Amygdala (tissue), 56 donors: ENCODE measurements at places on chromosomes 5 and 9.

GRCh38 chr9:136572828-136573625, 27.2 kb upstream of the NOTCH1 start:
- no peak for DNase-seq

DNA sequence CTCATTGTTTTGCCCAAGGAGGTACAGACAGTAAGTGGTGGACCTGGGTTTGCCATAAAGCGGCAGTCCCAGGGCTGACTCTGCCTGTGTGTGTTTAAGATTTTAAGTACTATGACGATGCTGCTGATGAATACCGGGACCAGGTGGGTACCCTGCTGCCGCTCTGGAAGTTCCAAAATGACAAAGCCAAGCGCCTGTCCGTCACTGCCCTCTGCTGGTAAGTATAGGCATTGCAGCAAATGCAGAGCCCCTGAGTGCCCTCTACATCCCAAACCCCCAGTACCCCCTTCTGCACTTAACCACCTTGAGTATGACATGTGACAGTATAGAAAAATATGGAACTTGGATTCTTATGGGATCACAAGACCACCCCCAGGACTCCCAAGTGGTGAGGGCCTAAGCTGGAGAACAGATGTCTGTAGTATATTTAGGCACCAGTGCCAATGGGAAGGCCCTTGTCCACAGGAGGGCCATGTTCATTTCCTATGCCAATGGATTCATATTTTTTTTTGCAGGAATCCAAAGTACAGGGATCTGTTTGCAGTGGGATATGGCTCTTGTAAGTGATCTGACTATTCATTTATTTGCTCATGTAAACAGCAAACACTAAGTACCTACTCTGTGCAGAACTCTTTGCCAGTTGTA, 22.0 kb downstream of the ENHO start:
- DNase-seq: peak; percentile 45

DNA sequence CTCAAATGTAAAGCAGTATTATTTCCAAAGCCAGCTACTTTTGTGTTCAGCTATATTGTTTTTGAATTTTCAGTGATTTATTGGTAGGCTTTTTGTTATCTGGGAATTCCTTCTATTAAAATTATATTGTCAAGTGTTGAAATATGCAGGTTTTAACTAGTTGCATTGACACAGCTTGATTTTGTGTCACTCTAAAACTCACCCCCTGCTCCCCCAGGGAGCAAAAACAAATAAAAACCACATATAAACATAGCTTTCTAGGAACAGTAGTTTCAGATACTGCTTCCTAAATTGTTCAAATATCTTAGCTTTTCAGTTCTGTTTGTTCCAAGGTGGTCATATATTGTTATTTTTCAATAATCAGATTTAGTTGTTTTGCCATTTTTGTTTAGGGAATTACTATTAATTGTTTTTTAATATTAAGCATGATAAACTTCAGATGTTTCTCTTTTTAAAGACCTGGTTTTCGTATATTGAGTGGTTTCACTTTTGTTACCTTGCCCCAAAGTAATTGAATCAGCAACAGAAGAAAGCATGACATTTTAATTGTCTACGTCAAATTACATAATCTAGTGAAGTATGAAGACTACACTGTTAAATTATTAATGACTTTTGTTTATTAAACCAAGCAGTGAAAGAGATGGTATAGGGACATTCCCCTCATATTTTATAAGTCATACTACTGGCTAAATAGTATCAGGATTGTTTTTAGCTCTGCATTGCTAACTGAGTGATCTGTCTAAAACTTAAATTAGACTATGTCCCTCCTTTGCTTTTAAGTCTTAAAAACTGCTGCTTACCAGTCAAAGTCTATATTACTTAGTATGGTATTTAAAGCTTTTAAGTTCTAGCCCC, 43.4 kb downstream of the ERBIN start:
- no peak for DNase-seq

- no peak for DNase-seq
Measured at GRCh38 chr9:22169243-22169642, 160.1 kb upstream of the CDKN2B start.

DNA sequence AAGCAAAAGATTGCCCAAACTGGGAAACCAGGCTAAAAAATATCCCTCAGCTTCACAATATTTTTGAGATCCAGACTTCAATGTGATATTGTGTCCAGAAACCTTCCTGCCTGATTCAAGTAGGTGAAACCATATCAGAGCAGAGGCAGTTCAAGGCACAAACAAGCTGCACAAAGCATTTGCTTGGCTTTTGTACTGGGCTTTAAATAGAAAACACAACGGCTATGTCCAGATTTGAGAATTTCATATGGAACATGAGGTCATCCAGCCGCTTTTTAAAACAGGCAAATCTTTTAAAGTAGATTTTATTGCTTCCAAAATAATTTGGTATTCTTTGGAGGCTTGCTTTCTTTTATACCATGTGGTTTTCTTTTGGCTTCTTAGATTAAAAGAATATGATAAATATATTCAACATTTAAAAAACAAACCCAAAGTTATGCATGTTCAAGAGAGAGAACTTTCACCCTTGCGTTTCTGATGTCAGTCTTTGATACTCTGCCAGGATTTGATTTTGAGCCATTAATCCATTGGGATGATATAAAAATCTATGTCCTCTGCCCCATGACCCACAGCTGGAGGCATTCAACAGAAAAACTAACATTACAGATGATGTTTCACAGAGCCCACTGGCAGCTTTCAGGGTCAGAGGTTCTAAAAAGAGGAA, 29.0 kb upstream of the CCDC112 start:
- no peak for DNase-seq

GRCh38 chr5:122490718-122491117, 178.7 kb downstream of the SNCAIP start:
- no peak for DNase-seq

DNA sequence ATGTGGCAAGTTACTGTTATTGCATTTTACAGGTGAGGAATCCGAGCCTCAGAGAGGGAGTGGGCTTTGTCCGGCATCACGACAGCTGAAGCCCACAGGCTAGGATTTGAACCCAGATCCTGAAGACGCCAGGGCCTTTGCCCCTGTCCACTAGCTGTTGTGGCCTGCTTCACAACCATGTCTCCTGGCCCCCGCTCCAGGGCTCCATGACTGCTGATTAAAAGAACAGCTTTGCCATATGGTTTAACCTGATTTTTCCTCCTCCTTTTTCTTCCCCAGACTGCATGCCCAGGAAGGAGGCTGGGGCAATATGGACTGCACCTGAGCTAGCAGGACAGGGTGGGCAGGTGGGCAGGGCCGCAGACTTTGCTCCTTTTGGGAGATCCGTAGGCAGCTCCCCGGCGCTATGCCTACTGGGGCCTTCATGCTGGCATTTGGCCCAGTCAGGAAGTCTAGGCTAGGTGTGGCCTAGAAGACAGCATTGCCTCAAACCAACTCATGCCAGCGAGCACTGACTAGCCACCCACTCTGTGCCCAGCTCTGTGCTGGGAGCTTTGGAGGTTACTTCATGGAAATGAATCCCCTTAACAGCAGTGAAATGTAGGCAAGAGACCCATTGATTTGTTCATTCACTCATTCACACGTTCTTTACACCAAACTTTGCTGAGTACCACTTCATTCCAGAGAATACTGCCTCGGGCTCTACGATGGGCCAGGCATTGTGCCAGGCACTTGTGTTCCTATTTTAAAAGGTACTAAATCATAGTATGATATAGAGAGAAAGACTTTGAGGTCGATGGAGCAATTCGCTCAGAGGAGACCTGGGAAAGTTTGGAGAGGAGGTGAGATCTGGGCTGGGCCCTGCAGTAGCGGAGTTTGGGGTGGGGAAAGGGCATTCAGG, 94.3 kb upstream of the CPEB4 start:
- DNase-seq: no peak

GRCh38 chr5:74638970-74639806, 1.3 kb downstream of the ENC1 start:
- no peak for DNase-seq

GRCh38 chr9:31492229-31492628, 892.2 kb upstream of the ACO1 start:
- no peak for DNase-seq

DNA sequence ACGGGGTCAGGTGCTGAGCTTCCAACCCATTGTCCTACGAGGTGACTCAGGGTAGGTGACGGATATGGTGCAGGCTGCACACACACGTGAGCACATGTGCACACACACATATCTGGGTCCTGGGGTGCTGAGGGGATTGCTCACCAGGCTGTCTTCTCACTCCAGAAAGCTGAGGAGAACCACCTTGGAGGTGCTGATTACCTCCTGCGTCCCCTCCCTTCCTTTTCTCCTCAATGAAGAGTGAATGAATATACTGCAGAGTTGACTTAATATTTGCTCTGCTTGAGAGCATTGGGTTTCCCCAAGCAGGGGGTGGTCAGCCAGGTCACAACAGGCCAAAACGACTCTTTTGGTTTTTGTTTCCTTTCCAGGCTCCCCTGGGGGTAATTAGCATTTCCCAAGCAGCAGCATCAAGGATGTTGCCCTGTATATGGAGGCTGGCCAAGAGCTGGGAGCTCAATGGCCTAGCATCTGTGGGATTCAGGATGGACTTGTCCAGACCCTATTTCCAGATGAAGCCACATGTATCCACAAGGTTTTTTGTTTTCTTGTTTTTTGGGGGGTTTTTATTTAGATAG, 49.7 kb downstream of the PDZD2 start:
- DNase-seq: no peak

DNA sequence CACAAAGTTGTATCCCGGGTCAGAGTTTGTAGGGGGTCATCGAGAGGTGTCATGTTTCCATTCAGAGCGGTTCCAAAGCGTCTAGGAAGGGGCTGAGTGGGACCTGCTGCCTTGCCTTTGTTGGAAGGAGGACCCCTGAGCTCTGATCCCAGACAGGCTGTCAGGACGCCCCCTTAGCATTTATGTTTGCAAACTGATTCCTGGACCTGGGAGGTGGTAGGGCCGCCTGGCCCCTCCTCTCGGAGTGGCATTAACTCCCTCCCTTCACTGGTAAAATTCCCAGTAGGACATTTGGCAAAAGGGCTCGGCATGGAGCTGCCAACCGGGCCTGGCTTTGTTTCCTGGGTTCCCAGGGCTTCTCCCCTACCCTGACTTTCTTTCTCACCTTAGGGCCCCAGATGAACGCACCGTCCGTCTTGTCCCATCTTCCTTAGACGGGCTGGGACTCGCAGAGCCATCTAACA, 2.5 kb downstream of the JADE2 start:
- DNase-seq: no peak

GRCh38 chr9:18689921-18690320, 216.0 kb downstream of the ADAMTSL1 start:
- no peak for DNase-seq

DNA sequence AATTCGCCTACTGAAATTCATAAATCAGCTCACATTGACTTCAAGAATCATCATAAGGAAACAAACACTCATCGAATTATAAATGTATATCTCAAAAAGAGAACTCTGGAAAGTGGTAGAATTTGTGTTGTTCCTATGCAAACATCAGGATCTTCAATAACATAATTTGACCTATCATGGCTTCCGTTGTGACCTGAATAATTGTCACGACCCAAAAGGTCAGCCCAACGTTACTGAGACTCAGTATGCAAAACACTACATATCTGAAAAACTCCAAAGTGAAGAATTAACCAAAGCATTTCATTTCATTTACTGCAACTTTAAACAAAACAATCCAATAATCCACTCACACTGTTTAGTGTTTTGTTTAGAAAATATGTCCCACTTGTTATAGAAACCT, 1.2 kb downstream of the RAPGEF6 start:
- DNase-seq: no peak

- DNase-seq: peak; percentile 22
Measured at GRCh38 chr5:139895647-139896046, 100.0 kb downstream of the PSD2 start.

GRCh38 chr5:69305512-69305911, 27.1 kb downstream of the CCDC125 start:
- no peak for DNase-seq

- DNase-seq: no peak
Measured at GRCh38 chr9:89089176-89089575, 89.4 kb downstream of the SHC3 start.

- DNase-seq: no peak
Measured at GRCh38 chr9:79526149-79526672, 45.6 kb upstream of the TLE4 start.

DNA sequence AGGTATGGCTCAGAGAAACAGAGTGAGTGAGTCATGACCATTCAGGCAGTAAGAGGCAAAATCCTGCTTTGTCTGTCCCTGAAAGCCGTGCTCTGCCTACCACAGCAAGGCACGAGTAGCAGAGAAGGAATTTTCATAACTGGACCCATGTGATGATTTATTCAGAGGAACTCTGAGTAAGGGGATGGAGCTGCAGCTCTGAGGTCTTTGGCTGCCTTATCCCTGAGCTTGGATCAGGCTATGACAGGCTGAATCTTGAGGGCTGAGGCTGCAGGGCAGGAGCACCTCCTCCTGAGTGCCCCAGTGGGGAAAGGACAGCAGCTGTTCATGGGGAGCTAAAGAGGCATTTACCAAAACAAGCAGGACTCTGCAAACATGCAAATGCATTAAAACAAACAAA, 183.4 kb downstream of the PAPPA start:
- DNase-seq: no peak
